ENCODE measurements at places on chromosomes 2 and 18.

DNA sequence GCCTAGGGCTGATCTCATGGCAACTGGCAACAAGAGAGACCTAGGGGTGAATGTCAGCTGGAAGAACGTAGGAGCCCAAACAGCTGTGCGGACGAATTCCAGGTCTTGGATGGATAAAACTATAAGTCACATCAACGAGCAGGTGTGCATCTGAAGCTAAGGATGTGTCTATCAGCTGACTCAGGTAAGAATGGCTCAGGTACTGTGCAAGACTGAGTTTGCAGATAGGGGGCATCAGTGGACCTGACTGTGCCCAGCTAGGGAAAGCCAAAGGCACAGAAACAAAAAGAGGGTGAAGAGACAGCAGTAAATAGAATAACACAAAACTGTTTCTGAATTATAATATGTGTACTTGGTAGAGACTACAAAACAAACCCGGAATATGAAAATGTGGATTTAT, 357.3 kb downstream of the ZEB2 start:
- no peak for DNase-seq

DNA sequence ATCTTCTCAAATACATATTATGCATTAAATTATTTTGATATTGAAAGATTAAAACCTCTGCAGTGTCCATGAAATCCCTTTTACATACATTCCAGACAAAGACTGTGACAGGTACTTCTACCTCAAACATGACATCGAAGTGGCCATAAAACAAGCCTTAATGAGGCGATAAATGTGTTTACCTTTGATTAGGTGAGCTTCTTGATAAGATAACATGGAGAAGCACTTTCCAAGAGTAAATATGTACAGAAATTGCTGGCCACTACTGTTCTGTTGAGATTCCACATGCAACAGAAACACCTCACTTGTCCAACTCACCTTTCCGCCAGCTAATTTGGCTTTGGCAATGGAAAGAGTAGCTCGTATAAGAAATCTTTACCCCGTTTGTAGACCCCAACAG, 55.2 kb downstream of the ZEB2 start:
- no peak for DNase-seq

- DNase-seq = no peak
Observed at GRCh38 chr18:35868915-35869314, 103.6 kb upstream of the RMP24 start.

DNA sequence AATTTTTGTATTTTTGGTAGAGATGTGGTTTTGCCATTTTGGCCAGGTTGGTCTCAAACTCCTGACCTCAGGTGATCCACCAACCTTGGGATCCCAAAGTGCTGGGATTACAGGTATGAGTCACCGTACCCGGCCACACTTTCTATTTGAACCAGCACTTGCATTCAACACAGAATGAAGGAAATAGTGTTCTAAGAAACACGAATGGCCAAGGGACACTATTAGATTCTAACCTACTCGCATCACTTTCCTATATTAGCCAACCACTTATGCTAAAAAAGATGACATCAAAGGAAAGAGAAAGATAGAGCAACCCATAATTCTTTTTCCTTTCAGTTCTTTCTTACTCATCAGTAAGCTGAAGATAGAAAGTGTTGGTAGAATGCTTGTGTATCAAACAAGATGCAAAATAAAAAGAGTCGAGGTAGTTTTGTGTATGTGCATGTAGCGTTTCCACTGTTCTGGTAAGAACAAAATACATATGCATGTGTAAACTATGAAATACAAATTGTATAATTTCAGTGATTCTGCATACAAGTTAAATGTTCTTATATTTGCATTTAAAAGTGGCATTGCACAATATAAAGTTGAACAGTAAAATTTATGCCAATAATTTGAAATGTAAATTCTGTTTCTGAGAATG, 247.6 kb downstream of the CDCA7 start:
- DNase-seq = no peak

GRCh38 chr2:16717477-16717876, 51.8 kb upstream of the CYRIA start:
- DNase-seq = no peak

DNA sequence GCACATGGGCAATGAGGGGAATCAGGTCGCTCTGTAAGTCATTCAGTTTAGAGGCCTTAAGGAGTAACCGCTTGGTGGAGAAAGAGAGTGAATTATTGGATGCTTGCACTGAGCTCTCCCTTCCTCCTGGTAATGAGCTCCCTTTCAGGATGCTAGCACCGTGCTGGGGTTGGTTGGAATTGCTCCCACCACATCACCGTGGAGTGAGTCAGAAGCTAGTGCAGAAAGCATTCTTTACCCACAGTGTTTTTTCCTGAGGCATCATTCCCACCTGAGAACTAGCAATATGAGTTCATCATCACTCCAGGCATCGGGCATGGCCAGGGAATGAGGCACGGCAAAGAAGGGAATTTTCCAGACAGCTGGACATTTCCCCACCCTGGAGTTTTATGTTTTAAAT, 57.6 kb downstream of the ITGB6 start:
- DNase-seq = no peak

DNA sequence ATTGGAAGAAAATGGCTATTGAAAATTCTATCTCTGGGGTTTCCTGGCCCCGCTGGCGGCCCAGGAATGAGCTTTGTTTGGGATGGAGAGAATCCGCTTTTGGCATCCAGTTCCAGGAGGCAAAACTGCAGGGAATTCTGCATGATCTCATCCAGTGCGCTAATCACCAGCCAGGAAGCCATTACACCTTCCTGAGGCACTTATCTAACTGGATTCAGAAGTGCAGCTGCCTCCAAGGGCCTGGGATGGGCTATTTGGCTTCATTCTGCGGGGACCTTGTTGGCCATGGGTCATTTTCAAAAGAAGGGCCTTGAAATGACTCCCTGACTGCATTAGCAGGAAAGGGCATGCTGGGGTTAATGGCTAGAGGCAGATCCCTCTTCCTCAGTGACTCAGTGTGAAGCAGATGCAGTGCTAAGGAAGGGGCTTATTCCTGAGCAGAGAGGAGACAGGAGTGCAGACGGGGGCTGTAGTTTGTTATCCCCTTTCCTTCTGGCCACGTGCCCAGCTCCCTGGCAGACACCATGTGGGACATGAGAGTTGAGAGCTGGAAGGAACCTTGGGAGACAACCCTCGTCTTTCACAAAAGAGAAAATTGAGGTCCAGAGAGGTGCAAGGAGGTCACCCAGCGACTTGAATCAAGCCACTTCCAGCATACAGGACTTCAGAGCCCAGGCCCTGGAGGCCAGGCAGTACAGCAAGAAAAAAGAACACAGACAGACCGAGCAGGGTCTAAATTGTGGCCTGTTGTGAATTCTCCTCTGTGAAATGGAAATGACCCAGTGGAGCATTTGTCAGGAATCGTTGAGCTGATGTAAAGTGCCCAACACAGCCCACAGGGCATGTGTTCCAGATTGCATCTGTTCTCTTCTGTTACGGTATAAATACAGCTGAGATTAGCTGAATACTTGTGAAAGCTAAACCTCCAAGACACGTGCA, 161.8 kb downstream of the PRKCE start:
- no peak for DNase-seq

- no peak for DNase-seq
Observed at GRCh38 chr2:208671284-208671683, 264.7 kb downstream of the PTH2R start.

- DNase-seq = no peak
Observed at GRCh38 chr18:11506856-11507255, 102.5 kb upstream of the SLC35G4 start.

DNA sequence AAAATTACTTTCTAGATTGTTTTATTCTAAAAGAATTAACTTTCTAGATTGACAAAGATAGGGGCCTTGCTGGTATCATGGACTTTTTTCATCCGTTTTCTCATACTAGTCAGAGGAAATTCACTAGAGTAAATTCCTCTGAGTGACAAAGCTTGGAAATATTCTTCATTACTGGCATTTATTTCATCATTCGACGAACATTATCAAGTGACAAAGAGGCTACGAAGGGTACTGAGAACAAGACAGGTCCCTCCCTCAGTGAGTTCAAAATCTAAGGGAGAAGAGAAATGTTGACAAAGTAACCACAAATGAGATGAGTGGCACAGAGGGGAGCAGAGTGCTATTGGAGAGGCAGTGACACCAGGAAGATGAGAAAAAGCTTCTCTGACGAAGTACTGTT, 4.3 kb downstream of the EPG5 start:
- no peak for DNase-seq

DNA sequence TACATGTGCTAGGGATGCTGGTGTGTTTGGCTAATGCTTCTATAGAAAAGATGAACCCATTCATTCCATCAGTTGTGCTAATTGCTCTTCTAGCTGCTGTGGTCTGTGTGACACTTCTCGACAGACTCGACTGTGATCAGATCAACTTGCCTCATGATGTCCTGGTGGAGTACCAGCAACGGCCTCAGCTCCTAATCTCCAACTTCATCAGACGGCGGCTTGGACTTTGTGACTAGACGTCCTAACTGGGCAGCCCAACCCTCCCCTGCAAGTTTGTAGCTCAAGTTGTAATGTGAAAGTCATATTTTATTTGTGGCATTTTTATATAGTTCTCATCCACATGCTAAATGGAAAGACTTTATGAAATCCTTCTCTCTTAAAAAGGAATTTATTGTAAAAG, 33.0 kb downstream of the UPP2 start:
- DNase-seq = no peak

DNA sequence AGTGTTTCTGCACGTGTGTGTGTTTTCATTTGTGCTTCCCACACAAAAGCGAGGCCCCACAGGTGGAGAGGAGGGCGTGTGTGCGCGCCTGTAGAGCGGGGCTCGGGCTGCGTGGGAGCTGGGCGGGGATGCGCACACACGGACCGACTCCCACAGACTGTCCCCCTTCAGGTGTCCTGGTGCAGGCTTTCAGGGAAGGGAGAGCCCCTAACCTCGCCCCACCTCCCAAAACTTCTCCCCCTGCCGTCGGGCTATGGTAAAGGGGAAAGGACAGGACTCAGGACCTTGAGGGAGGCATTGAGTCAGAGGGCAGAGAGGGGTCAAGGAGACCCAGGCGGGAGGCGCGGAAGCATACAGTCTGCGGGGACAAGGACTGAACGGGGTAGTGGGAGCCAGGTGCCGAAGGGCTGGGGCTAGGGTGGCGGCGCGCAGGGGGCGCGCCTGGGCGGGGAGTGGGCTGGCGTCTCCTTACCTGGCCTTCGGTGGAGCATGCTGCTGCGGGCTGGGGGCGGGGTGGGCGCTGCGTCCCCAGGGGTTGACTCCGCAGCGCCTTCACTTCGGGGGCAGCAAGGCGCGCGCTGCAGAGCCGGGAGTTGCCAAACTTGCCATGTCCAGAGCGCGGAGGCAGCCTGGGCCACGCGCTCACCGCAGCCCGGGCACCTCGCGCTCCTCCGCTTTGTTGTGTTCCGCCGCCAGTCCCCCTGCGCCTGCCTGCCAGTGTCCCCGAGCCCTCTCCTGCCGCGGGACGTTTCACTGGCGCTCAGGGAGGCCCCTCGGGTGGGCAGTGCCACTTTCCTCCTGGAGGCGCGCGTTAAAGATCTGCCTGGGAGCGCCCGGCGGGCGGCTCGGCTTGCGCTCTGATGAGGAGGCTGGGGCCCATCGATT, 302.0 kb downstream of the NCKAP5 start:
- no peak for DNase-seq

DNA sequence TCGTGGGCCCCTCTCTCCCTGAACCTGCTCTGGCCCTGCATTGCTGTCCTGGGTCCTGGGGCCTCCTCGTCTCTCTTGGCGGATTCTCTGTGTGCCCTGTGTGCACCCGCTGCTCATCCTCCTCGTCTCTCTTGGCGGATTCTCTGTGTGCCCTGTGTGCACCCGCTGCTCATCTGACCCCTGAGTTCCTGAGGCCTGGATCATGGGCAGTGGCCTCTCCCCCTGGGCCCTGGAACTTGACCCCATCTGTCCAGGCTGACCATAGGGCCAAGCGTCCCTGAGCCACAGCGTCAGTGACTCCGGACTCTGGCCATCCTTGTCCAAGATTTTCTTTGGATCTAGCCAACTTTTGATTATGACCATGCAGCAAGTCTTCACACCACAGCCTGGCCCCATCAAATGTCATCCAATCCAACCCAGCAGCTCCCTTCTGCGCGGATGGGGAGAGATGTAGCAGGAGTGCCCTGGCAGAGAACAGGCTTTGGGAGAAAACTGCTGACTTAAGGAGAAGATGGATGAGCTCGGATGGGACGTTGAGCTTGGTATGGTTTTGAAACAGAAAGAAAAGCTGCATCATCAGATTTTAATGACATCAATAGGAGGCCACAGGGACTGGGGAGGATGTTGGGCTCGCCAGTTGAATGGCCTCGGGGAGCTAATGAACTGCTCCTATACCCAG, 455.1 kb upstream of the HS6ST1 start:
- no peak for DNase-seq

- no peak for DNase-seq
Observed at GRCh38 chr2:182522405-182522896, 95.6 kb upstream of the PDE1A start.

- DNase-seq = no peak
Observed at GRCh38 chr2:219835493-219835892, 208.1 kb downstream of the SLC4A3 start.

DNA sequence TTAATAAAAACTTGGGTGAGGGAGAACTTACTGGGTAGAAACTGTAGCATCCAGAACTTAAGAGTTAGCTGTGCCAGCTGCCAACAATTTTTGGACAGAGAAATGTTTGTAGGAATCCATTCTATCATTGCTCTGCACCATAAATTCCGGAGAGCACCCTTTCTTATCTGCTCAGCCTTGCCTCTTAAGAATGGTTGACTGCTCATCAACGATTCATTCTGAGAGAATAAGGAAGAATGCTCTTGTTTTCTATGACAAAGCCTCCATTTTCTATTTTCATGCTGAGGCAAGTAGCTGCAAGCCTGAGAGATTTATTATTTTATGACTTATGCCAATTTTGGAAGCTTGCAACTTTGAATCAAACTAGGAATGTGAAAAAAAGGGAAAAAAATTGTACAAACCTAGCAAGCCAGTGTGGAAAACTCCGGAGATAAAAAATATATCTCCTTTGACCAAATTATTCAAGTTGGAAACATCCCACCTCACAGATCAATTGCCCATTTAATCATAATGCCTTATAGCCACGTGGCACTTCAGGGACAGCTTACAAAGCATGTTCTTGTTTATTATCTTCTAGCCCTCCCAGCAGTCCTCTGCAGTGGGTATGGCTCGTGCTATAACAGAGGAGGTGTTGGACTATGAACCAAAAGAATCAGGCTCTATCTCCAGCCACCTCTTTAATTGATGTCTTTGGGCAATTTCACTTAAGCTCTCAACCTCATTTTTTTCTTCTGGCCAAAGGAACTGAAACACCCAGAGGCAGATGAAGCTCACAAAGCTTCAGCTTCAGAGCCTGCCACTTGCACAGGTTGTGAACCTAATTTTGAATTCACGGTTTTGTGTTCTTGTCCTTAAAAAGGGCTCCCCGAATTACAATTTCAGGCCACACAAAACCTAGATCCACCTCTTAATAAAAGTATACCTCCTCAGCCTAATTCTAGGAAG, 40.9 kb upstream of the ATL2 start:
- DNase-seq = no peak

Measured in activated naive CD4-positive, alpha-beta T cell (primary cell).